Activated CD8-positive, alpha-beta memory T cell treated with anti-CD3 and anti-CD28 coated beads for 1 hour (primary cell): ENCODE measurements at places on chromosomes 4 and X.

- DNase-seq = no peak
Observed at GRCh38 chr4:159489646-159490045, 386.8 kb downstream of the RAPGEF2 start.

- no peak for DNase-seq
Observed at GRCh38 chr4:123444290-123444731, 47.7 kb downstream of the SPRY1 start.

DNA sequence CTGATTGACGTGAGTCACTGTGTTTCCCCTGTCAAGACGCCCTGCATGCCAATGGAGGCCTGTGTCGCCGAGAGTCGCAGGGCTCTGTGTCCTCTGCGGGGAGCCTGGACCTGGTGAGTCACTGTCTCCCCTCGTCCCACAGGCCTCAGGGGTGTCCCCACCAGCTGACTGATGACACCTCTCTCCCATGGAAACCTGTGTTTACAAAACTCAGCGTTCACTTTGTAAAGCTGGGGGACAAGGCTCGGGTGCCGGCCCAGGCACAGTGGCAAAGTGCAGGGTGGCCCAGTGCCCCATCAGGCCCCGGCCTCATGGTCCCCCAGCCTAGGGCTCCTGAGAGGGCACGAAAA is 21.2 kb upstream of the HGFAC start:
- no peak for DNase-seq

GRCh38 chr4:75158451-75158850 is 225.5 kb downstream of the PARM1 start:
- DNase-seq = no peak

DNA sequence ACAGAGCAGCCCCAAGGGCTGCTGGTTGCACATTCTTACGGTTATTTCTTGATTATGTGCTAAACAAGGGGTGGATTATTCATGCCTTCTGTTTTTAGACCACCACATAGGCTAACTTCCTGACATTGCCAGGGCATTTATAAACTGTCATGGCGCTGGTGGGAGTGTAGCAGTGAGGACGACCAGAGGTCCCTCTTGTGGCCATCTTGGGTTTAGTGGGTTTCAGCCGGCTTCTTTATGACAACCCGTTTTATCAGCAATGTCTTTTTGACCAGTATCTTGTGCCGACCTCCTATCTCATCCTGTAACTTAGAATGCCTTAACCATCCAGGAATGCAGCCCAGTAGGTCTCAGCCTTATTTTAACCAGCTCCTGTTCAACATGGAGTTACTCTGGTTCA is 212.4 kb upstream of the GRID2 start:
- DNase-seq = no peak

GRCh38 chr4:3497523-3498389 is 34.5 kb downstream of the LRPAP1 start:
- DNase-seq = no peak

GRCh38 chrX:54357414-54358377 is at the start of gene WNK3:
TSS of gene WNK3 (minus strand) at chrX:54358046.
- DNase-seq = no peak

DNA sequence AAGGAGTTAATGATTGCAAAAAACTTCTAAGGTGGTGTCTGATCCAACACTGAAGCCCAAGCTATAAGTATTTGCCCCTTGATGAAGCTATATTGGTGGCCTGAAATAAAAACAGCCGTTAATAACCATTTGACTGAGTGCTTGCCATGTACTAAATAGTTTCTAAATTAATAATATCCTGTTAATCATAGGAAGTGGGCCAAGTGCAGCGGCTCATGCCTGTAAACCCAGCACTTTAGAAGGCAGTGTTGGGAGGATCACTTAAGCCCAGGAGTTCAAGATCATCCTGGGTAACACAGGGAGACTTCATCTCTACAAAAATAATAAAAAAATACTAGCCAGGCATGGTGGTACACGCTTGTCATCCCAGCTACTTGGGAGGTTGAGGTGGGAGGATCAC is 8.3 kb downstream of the NDP start:
- DNase-seq = no peak

GRCh38 chr4:1051472-1051871 is 40.0 kb downstream of the FGFRL1 start:
- DNase-seq = no peak

- DNase-seq = no peak
Observed at GRCh38 chr4:186940476-186940875, 216.8 kb upstream of the FAT1 start.

DNA sequence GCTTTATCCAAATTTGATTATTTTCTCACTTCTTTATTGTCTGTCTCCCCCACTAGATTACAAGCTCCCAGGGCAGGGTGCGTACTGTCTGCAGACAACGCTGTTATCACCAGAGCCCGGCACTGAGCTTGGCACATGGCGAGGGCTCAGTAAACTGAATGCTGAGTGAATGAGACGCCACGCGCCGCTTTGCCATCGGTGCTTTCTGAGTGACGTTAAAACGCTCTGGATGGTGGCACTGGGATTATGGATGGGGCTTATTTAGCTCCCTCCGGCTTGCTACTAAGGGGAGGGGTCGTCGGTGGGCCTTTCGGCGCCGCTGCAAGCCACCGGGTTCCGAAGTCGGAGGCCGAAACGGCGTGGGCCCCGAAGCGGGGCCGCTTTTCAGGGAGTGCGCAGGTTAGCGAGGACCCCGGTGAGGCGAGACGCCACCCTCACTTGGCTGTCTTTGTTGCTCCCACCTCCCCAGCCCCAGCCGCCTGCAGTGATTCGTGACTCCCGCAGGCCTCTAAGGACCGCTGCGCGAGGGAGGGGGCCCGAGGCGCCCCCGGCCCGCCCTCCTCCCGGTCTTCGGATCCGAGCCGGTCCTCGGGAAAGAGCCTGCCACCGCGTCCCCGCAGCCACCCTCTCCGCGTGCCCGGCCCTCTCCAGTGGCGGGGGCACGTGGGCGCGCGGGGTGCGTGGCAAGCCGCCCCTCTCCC is 569 bp upstream of the FHL1 start:
- DNase-seq = no peak

- DNase-seq = no peak
Observed at GRCh38 chr4:110134269-110134869, 64.0 kb downstream of the ELOVL6 start.
